Activated CD4-positive, alpha-beta T cell treated with anti-CD3 and anti-CD28 coated beads, Interleukin-2, amount 10 ng/mL, durations not matched to agents 24 days and 14 days (primary cell): ENCODE measurements at places on chromosomes 5 and 9. TPM values are rescaled to one million over a fixed set of nuclear protein-coding genes. Genes with fewer than 3 reads are reported as not detected.

The FOXD4L4 gene
- total RNA-seq = not detected in 2 replicates

The LNPEP gene
- total RNA-seq = 38.2 and 39.4 TPM in 2 replicates

The PCDHGB5 gene
- total RNA-seq = 0.43 and 0.47 TPM in 2 replicates

DNA sequence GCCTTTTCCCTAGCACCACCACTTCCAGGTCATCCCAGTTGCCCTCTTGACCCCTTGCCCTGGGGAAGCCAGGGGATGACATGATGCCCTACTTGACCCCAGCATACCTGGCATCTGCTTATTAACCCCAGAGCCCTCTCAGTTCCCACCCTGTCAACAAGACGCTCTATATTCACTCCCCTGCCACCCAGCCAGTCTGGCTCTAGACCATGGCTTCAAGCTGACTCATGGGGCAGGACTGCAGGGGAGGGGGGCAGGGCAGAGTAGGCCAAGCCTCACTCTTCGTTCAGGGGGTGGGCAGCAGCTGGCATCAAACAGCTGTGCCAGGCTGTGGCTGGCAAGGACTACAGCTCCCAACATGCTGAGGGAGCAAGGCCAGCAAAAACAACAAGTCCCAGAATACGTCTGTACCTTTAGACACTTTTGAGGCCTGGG, 5.3 kb downstream of the ATOSB start:
- DNase-seq = peak; percentile 55

DNA sequence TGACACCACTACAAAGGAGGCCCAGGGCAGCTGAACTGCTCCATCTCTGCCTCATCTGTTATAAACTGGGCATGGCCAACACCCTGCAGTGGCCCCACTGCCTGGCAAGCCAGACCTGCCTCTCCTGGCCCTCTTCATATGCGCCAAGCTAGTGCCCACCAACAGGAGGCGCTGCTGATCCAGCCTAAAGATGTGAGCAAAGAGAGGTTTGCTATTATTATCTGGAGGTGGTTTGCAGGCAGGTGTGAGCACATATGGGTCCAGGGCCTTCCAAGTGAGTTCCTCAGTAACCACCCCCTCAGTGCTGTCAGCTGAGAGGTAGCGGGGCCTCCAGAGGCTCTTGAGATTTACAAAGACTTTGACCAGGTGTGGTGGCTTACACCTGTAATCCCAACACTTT, 232.2 kb downstream of the SYK start:
- peak; percentile 89 for DNase-seq

DNA sequence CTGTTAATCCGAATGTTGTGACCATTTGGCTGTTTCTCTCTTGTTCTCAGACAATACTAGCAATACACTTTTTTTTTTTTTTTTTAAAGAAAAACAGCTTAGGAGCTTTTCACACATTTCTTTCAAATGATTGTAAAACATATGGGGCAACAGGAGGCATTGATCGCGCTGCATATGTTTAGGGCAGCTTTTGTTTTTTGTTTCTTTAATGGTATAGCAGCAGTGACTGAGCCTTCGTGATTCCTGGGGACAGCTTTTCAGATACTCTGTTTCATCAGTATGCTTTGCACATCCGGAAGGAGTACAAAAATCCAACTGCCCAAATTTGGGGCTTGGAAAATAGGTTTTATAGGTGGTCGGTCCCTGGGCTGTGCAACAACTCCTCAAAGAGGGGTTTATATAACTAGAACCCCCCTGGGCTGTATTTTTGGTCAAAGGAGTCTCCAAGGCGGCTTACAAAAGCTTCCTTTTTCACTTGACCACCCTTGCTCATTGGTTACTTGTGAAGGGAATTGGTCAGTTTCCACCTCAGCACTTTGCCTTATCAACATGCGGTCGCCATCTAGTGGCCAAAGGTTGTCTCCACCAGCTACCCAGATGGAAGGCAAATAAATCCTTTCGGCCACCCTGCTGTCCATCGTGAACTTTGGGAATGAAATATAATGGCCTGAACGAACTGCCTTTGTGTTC, 91.8 kb downstream of the PDE6A start:
- DNase-seq = peak; percentile 82

DNA sequence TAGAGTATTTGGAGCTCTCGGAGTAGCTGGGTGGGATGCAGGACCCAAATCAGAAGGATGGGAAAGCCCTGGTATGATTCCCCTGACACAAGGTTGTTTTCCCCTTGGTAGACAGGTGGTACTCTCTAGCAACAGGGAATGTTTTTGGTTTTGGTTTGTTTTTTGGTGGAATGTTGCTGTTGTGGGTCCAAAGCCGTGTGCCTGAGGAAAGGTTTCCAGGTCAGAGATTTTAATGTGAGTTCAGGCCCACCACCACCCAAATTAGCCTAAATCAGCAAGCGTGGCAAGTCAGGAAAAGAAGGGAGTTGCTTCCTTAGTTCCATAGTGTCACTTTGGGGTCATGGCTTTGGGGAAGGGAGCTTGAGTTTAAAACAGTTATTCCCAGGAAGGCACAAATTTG, 385.5 kb downstream of the RAB3C start:
- no peak for DNase-seq

- DNase-seq = no peak
Measured at GRCh38 chr5:82348784-82349425, 70.8 kb upstream of the RPS23 start.

The FRRS1L gene
- not detected in 2 replicates for total RNA-seq

- peak; percentile 88 for DNase-seq
Measured at GRCh38 chr5:83844449-83845068, 123.9 kb upstream of the HAPLN1 start.

The JAKMIP2 gene
- 1.2 and 1.6 TPM in 2 replicates for total RNA-seq

DNA sequence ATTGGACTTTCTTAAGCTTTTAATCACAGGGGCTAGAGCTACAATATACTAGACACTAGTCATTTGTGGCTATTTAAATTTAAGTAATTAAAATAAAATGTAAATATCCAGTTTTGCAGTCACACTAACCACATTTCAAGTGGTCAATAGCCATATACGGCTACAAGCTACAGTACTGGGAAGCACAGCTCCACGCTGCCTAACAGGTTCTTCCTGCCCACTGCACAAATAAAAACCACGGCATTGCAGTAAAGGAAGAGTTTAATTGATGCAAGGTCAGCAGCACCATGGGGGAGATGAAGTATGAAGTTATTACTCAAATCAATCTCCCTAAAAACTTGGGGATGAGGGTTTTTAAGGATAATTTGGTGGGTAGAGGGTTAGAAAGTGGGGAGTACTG, 134.1 kb downstream of the LURAP1L start:
- DNase-seq = no peak

The TMEM252 gene
- total RNA-seq = not detected in 2 replicates

The HRCT1 gene
- total RNA-seq = not detected in 2 replicates

The RNF208 gene
- total RNA-seq = 12.8 and 15.2 TPM in 2 replicates

GRCh38 chr5:82359272-82359671, 81.1 kb upstream of the RPS23 start:
- DNase-seq = no peak

DNA sequence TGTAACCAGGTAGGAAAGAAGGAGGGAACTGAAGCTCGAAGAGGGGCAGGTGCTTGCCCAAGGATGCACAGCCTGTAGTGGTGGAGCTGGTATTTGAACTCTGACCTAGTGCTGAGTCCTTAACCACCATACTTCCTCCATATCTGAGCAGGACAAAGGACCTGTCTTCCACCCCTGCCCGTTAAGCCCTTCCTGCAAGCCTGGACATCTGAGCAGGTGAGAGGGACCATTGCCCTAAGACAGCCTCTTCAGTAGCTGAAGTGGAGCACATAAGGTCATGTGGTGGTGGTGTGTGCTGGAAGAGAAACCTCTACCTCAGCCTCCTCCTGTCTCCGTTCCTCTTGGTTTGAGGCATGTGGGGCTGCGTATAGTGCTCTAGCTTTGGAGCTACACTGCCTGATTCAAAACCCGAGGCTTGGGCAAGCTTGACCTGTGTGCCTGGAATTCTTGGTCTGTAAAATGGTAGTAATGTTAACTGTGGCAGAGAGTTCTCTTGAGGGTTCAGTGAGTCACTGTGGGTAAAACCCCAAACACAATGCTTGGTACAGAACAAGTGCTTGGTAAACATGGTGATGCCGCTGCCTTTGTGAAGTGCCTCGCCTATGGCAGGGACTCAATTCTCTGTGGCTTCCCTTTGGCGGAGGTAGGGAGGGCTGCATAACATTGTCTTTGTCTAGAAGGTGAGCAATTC, 7.4 kb downstream of the GALNT10 start:
- peak; percentile 89 for DNase-seq

The WDR38 gene
- total RNA-seq = not detected in 2 replicates

- DNase-seq = no peak
Measured at GRCh38 chr9:6968271-6968670, 210.5 kb downstream of the KDM4C start.

The BNC2 gene
- total RNA-seq = not detected in 2 replicates

The LCN6 gene
- total RNA-seq = not detected in 2 replicates

- no peak for DNase-seq
Measured at GRCh38 chr9:16475996-16476395, 394.5 kb downstream of the BNC2 start.

The PRR7 gene
- total RNA-seq = 13.6 TPM in 2 replicates

GRCh38 chr5:18497089-18497488, 862.8 kb downstream of the TAF11L14 start:
- DNase-seq = no peak

DNA sequence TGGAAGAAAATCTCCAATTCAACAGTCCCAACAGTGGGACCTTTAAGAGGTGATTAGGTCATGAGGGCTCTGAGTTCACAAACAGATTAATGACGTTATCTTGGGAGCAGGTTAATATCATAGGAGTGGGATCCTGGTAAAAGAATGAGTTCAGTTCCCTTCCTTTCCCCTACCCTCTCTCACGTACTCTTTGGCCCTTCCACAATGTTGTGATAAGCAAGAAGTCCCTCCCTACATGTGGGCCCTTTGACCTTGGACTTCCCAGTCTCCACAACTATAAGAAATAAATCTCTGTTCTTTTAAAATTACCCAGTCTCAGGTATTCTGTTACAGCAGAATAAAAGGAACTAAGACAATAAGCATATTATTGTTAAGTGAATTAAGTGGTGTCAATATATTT, 37.8 kb downstream of the SLC38A9 start:
- no peak for DNase-seq

GRCh38 chr5:149860801-149861322, 83.7 kb downstream of the PDE6A start:
- DNase-seq = peak; percentile 73

GRCh38 chr5:54194318-54194717, 116.1 kb downstream of the ARL15 start:
- DNase-seq = no peak

The DUSP1 gene
- 10.2 and 10.6 TPM in 2 replicates for total RNA-seq

DNA sequence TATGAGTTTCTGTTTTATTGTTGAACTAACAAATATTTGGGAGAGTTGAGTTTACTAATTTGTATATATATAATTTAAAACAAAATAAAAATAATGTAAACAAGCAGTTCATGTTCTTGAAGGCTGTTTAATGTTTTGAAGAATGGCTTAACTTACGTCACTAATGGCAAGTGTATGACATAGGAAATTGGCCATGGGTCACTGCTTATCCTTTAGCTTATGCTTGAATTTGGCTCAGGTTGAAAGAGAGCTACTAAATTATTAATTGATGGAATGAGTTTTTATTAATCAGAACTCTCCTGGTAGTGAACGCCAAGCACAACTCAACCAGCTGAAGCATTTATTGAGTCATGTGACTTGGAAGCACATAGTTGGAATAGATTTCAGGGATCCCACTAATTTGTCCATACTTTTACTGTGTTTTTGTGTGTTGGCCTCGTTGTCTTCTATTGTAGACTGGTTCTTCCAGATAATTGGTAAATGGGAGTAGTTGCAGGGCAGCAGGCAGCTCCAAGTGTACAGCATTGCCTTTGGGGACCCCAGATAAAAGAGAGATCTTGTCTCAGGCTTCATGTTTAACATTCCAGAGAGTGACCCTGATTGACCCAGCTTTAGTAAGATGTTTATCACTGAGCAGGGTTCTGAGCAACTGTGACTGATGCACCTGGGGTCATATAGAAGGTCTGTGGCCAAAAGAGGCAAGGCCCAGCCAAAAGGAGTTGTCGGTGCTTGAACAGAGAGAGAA, 13.5 kb downstream of the C5orf58 start:
- DNase-seq = no peak

DNA sequence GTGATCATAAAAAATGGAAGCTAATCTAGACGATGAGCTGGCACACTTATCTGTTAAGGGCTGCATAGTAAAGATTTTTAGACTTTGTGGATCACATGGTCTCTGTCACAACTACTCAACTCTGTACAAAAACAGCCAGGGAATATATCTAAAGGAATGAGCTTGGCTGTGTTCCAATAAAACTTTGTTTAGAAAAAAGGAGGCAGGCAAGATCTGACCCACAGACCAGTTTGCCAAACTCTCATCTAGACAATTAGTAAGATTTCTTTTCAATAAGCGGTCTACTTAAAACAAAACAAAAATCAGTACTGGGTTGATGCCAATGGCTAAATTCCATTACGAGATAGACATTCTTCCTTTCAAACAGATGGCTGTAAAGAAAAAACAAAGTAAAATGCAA, 53.0 kb upstream of the RETREG1 start:
- DNase-seq = no peak

DNA sequence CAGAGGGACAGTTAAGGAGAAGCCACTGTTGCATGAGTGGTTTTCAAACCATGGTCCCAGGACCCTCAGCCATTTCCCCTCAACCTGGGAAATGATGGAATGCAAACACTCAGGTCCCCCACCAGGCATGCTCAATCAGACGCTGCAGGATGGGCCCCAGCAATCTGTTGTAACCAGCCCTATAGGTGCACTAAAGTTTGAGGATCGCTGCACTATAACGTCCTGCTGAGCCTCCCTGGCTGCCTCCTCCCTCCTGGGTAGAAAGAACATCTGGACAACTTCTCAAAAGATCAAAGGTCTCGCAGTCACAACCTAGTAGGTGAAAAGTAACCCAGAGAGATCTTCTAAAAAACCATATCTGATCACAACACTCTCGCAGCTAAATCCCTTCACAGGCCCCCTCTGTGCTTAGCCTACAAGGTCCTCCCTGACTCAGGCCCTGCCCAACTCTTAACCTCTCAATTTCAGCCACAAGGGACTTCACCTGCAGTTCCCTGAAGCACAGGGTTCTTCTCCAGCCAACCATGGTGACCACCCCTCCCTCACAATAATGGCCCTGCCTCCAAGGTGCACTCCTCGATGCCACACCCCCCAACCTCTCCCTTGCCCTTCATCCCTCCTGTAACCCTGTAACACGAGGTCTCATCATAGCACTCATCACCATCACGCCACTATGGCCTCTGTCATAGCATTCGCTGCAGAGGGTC, 3.5 kb downstream of the SHB start:
- DNase-seq = no peak

The DHX29 gene
- total RNA-seq = 18.0 and 18.2 TPM in 2 replicates

The SLC25A2 gene
- total RNA-seq = 0.14 and 0.23 TPM in 2 replicates
